Frontal cortex (tissue), 4 donors: ENCODE measurements at places on chromosomes 5 and 9. TPM values are rescaled to one million over a fixed set of nuclear protein-coding genes. Genes with fewer than 3 reads are reported as not detected.

GRCh38 chr9:11097020-11097419 lies 484.2 kb upstream of the PTPRD start:
- DNase-seq, result no peak

DNA sequence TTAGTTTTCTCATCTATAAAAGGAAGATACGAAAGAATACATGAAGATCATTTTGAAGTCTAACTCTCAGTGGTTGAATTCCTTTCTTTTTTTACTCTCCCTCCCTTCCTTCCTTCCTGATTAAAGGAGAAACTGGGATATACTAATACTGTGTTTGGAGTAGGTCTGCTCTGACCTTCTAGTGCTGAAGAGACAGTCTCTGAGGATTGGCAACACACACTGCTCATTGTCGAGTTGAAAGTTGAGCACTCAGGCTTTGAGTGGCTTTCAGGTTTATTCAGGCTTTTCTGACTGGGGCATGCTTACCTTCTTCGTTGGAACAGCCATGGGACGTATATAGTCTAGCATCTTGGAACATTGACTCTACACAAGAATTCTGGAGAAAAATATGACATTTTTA lies 86.9 kb upstream of the RPS23 start:
- DNase-seq, result no peak

DNA sequence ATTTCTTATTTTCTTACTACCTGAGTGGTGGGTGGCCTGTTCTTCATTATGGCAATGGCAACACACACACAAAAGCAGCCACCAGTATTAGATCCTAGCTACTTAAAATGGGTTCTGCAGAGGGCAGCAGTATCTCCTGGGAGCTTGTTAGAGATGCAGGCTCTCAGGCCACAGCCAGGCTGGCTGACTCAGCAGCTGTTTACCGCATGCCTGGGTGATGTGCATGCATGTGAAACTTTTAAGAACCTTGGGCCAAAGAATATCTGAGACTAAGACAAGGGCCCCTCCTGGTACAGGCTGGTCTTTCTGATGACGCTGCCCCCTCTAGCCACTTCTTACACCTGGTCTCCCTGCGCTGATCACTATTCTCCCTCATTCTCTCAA lies 399.0 kb downstream of the MED10 start:
- DNase-seq, result no peak

DNA sequence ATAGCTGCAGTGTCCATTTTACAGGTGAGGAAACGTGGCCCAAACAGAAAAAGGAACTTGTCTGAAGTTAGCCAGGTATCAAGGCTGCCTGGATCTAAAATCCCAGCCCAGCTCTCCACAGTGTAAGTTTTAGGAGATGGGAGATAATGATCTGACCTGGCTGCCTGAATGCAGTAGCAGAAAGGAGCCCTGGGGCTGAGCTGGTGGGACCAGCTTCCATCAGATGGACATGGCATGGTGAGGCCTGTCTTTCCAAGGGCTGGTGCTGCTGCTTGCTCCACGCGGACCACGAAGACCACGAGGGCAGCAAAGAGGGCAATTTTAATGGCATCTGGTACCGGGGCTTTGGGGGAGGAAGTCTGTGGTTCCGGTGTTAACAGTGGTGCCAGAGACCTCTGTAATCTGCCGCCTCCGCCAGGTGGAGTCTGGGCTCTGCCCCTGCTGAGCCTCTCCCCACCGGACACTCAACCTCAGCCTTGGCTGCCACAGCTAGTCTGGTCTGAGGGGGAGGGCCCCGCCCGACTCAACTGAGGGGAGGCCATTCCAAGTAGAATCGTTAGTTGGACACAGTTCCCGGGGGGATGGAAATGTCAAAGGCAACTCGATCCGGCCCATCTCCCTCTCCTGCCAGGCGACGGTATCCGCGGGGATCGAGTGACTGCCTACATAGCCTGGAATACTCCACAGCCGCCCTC lies 650 bp downstream of the MYORG start:
- peak; percentile 63 for DNase-seq

DNA sequence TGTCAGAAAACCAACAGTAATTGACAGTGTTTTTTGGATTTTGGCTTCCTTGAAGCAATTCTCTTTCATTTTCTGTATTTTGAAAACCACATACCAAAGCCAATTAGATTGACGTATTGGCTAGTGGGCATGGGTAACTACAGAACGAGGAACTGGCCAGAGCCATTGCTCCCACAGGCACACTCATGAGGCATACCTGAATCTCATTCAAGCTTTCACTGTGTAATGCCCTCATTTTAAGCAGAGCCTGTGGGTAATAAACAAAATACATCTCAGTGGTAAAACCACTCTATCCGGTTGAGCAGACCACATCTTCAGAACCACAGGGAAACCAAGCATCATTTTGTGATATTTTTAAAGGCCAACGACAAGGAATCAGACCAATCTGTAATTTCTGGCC lies 394.1 kb downstream of the ZNF608 start:
- no peak for DNase-seq

DNA sequence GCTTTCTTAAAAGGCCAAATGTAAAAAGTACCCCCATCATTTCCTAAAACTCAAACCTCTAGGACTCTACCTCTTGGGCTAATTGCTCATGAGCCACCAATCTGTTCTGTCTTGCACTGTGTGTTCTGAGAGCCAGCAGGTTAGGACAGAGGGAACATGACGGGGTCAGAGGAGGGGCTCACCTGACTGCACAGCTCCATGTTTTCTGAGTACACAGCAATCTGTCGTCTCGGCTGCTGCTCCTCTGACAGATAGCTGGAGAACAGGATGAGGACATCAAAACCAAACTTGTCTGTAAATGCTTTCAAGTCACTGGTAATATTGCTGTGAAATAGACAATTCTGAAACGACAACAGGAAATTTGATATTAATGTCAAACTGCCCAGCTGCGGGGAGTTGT lies 50.9 kb upstream of the PCA3 start:
- no peak for DNase-seq

DNA sequence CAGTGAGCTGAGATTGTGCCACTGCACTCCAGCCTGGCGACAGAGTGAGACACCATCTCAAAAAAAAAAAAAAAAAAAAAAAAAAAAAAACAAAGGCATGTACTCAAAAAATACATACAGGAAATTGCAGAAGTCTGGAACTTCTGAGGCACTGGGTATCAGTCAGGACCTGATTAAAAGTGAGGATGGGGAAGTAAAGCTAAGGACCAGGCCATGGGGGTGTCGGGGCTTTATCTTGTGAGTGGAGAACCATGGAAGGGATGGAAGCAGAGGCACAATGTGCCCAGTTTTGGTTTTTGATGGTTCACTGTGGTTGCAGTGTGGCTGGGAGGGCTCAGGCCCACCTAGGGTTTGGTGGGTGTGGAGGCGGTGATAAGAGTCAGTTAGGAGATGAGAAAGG lies 212.7 kb upstream of the PIK3R1 start:
- DNase-seq, result no peak

DNA sequence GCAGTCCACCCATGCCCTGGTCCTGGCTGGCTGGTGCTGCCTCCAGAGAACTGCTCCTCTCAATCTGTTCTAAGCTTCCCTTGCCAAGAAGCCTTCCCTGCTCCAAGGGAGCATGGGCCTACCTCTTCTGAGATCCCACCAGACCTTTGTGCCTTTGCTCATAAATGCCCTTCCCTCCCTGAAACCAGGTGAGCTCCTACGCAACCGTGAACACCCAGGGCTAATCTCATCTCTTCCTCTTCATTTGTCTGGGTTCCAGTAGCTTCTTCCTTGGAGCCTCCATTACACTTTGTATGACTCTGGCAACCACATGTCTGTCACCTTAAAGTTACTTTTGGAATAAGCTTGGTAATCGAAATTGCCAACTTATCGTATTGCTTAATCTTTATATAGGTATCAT lies 270.6 kb downstream of the PBX3 start:
- DNase-seq, result no peak

DNA sequence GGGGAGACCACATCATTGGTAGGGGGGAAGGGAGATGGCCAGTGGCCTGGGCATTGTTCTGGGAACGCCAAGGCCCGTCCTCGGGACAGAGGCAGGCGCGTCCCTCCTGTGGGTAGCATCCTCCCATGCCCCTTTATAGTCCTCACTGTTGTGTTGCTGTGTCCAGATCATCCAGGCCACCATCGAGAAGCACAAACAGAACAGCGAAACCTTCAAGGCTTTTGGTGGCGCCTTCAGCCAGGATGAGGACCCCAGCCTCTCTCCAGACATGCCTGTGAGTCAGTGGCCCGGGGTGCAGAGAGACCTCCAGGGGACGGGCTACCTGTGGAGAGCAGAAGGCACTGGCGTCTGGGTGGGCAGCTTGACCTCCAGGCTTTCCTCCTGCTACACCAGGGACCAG lies 38.4 kb upstream of the SUSD3 start:
- DNase-seq, result no peak

DNA sequence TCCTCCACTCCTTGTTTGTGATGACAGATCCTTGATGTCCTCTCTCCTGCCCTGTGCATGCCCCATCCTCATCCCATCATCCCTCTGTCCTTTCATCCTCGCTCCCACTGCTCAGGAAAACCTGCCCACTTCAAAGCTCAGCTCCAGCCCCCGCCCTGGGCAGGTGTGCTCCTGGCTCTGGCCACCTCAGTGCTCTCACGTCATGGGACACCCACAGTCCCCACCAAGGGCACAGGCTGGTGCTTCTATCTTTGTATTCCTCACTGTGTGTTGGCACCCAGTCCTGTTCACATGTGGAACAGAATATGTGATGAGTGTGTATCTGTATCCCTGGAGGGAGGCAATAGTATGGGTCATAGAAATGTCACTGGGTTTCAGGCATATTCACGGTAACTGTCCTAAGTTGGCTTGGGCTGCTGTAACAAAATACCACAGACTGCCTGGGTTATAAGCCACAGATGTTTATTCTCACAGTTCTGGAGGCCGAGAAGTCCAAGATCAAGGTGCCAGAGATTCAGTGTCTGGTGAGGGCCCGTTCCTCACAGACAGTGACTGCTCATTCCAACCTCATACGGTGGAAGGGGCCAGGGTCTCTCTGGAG lies 13.5 kb downstream of the GFPT2 start:
- DNase-seq, result no peak

GRCh38 chr5:171707442-171707792 lies 78.2 kb upstream of the SMIM23 start:
- DNase-seq, result no peak

DNA sequence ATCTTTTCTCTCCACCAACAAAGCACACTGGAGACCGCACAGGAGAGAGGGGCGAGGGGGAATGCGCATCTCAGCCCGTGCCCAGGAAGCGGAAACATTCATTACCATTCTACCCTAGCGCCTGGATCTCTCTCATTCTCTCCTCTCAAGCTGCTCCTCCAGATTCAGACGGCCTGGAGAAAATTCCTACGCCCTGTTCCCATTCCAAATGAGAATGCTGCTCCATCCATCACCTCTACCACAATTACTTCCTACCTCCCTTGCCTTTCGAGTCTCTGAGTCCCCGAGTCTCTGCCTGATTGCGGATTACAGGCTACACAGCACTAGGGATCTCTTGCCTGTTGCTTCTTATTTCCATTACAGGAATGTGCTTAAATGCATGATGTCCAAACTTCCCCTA lies 6.7 kb downstream of the DDX31 start:
- no peak for DNase-seq

- DNase-seq, result no peak
These were observed 629 bp downstream of the ZBTB26 start for GRCh38 chr9:122930541-122931225.

Gene FAM221B
- total RNA-seq, result not detected

Gene TBC1D13
- 6.5 TPM for total RNA-seq

Gene MEF2C
- 1,165 TPM for total RNA-seq

Gene GPRIN1
- total RNA-seq, result 101 TPM

Gene LCN2
- not detected for total RNA-seq

Gene C5orf52
- total RNA-seq, result not detected

Gene LCN6
- not detected for total RNA-seq

Gene DMRT3
- not detected for total RNA-seq

Gene SPOCK1
- 37.9 TPM for total RNA-seq
